ENCODE measurements at places on chromosomes 2 and 18. TPM values are rescaled to one million over a fixed set of nuclear protein-coding genes. Genes with fewer than 3 reads are reported as not detected.

The ANKRD29 gene
- 4.2 TPM for total RNA-seq

DNA sequence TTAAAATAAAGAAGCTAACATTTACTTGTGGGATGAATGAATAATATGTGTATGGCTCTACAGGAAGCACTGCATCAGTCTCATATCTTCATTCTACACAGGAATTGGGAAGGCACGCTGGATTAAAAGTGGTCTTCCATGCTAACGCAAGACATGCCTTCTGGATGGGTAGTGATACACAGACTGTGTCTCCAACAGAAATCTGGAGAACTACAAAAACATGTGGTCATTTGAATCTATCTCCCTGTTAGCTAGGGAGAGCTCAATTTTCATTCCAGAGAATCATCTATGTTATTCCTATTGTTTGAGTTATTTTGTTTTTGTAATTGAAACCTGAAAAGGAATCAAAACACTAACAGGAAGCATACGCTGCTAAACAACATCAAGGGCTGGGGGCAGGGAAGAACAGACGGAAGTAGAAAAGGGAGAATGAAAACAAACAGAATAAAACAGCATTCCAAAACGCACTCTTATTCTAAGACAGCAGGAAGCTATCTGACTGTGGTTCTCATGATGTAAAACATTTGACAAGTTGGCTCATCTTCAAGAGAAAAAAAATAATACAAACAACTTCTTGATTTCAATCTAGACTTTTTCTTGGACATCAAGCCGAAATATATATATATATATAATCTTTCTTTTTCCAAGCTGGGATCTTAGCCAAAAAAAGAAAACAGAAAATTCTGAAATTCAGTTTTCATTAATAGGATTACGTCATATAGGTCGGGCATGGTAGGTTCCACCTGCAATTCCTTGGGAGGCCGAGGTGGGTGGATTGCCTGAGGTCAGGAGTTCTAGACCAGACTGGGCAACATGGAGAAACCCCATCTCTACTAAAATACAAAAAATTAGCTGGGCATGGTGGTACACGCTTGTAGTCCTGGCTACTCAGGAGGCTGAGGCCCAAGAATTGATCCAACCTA is 31.5 kb upstream of the ASNSD1 start:
- DNase-seq, result peak; percentile 8

The GTF2A1L gene
- total RNA-seq, result 0.09 TPM

The WNT10A gene
- total RNA-seq, result under 0.01 TPM

DNA sequence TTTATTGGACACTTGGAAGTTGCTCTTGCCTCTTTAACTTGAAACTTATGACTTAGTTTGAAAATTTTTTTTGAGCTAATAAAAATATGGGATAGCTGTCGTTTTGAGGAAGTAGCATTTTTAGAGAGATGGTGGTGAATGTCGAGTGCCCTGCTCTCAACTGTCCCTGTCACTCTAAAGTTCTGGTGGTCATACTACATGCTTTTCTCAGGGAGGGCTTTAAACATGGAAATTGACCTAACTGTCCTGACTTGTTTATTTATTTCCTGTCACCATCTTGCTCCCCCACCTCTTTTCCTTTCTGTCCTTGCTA is 16.0 kb downstream of the CEP192 start:
- DNase-seq, result no peak

The SERPINB12 gene
- not detected for total RNA-seq

GRCh38 chr18:52577795-52578194 is 237.8 kb downstream of the DCC start:
- no peak for DNase-seq

- DNase-seq, result peak; percentile 11
Measured at GRCh38 chr2:44668336-44668735, 273.2 kb upstream of the SIX3 start.

- no peak for DNase-seq
Measured at GRCh38 chr2:240996161-240996833, 2.1 kb upstream of the SNED1 start.

- no peak for DNase-seq
Measured at GRCh38 chr18:6509417-6509816, 94.7 kb upstream of the L3MBTL4 start.

DNA sequence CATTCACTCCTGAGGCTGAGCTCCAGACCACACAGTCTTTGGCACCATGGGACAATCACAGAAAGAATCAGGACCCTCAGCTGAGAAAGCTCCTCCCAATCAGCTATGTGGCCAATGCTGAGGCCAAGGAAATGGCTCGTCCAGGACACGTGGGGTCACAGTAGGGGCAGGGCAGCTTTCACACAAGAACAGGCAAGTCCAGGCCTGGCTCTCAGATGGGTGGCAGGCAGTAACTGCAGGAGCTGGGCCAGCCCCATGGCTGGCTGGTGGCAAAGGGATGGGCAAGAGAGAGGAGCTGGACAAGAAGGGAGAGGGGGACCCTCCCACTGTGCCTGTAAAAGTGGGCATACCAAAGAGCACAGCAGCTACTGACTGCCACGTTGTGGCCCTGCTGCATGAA is 12.2 kb upstream of the EDAR start:
- DNase-seq, result no peak

The FIGN gene
- 0.23 TPM for total RNA-seq

DNA sequence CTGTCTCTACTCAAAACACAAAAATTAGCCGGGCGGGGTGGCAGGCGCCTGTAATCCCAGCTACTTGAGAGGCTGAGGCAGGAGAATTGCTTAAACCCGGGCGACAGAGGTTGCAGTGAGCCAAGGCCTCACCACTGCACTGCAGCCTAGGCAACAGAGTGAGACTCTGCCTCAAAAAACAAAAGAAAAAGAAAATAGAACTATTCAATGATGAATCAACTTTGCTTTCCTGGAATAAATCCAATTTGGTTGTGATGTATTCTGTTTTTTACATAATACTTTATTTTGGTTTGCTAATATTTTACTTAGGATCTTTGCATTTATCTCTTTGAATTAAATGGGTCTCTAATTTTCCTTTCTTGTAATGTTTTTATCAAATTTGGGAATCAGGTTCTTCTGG is 86.3 kb upstream of the MBOAT2 start:
- no peak for DNase-seq

DNA sequence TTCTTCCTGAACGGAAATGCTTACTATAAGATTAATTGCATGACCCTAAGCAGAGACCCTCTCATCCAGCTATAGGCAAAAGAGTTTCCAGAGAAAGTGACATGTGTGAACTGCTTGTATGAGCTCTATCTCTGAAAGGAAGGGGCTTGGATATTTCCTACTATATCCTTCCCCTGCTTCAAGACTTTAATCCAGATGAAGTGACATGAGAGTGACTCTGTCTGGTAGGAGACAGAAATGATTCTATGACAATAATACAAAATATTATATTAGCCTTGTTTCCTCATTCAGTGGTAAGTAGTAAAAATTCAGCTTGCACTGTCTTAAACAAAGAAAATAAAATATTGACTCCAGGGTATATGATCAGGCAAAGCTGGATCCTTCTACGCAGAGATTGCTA is 37.5 kb downstream of the NABP1 start:
- no peak for DNase-seq

GRCh38 chr2:33126552-33126951 is 179.8 kb downstream of the LTBP1 start:
- DNase-seq, result no peak

The AMER3 gene
- not detected for total RNA-seq

DNA sequence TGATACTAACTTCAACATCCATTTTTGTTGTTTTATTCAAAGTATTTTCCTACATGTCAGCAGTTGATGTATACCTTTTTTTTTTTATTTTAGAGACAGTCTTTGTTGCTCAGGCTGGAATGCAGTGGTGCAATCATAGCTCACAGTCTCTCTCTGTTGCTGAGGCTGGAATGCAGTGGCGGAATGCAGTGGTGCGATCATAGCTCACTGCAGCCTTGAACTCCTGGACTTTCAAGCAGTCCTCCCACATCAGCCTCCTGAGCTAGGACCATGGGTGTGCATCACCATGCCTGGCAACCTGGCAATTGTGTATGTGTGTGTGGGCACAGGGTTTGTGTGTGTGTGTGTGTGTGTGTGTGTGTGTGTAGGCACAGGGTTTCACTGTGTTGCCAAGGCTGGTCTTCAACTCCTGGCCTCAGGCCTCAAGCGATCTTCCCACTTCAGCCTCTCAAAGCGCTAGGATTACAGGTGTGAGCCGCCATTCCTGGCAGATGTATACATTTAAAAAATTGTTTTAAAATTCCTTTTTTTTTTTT is 24.8 kb downstream of the SANBR start:
- no peak for DNase-seq

- DNase-seq, result no peak
Measured at GRCh38 chr18:36471393-36471792, 173.9 kb downstream of the FHOD3 start.

The IGFBP5 gene
- total RNA-seq, result 6.1 TPM

The HOXD4 gene
- 8.8 TPM for total RNA-seq

GRCh38 chr2:223779877-223780276 is 57.5 kb downstream of the AP1S3 start:
- peak; percentile 72 for DNase-seq

DNA sequence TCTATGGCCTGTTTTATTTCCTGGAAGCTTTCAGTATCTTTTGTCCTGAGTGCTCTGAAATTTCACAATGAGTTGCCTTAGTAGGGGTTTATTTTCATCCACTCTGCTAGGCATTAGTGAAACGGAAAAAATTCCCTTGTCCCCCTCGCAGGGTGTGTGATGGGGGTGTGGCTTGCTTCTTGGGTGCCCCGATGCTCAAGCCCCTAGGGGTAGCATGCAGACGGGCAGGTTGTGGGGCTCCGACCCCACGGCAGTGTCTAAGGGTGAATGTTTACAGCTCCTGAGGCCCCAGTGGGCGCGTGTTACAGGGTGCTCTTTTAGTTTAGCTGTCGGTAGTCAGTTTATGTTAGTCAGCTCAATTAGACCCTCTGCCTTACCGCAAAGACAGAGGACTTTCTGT is 32.2 kb upstream of the MAP4K4 start:
- DNase-seq, result no peak

The STPG4 gene
- total RNA-seq, result not detected

DNA sequence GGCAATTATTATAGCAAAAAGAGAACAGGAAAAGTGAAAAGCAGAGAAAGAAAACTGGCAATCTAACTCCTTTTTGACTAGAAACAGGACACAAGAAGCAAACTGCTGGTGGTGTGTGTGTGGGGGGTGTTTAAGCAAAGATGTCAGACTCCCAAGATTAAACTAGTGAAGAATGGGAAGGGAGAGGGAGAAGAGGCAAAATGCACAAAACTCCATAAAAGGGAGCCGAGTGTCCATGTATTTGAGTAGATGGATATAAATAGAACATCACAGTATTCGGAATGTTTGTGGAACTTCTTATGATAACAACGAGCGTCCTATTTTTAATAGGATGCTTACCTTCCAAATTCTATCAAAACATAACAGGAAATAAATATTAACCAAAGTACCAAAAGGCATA is 179.8 kb upstream of the TRIB2 start:
- DNase-seq, result no peak

GRCh38 chr2:29115797-29116781 is 874 bp downstream of the CLIP4 start:
- peak; percentile 66 for DNase-seq

DNA sequence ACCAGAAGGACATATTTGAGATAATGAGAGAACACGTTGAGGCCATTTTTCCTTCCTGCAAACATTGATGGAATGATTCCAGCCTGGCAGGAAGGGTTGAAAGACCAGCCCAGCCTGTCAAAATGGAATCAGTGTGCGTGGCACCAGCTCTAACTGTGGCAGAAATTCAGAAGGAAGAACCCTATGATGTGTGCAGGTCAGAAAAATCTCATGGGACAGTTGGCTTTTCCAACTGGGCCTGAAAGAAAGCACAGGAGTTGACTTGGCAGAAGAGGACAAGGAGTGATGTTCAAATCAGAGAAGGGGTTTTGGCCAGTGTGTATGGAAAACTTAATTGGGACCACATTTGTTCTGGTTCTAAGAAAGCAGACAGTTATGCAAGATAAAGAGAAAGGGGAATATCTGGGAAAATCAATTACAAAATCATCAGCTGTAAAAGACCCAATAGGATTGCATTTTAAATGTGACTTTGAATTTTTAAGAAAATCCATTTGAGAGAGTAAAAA is 192.8 kb upstream of the PID1 start:
- no peak for DNase-seq

DNA sequence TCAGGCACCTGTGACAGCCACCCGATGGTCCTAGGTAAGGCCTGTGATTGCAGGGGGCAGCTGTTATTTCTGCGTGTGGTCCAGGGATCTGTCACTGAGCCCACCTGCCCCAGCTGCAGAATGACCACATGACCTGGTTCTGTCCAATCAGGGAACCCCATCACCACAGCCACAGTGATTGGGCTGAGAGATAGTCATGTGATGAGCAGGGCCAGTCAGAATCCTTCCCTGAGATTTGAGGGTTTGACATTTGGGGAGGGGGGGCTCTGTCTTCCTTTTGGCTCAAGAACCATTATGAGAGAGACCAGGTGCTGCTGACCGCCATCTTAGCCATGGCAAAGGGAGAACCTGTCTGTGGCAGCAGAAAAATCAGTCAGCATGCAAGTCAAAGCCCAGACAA is 147.2 kb downstream of the SMAD7 start:
- no peak for DNase-seq

The TMEM37 gene
- 0.51 TPM for total RNA-seq

Measured in dermis blood vessel endothelial cell (primary cell).